ENCODE measurements at places on chromosomes 11 and 22. TPM values are rescaled to one million over a fixed set of nuclear protein-coding genes. Genes with fewer than 3 reads are reported as not detected.

GRCh38 chr11:115884800-115885534 is 380.8 kb upstream of the CADM1 start:
- no peak for DNase-seq

DNA sequence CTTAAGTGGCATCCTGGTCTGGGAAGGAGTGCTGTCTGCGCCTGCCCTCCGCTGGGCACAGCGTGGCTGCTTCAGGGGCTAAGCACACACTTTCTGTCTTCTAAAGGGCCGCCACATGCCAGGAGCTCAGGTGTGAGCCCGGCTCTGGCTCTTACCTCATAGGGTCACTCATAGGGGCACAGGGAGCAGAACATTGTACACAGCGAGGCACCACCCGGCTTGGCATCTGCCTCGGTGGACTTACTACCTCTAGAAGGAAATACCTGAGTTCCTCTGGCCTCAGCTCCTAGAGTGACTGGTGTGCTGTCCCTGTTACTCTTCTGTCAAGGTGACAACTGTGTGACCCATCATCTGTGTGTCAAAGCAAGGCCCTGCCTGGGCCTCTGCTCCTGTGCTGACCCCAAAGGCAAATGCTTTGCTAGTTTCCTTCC is 13.4 kb downstream of the NEAT1 start:
- peak; percentile 31 for DNase-seq

GRCh38 chr22:20241579-20242392 is 26.3 kb downstream of the RTN4R start:
- DNase-seq = no peak

The CDC42BPG gene
- 4.1 TPM for total RNA-seq

All from A172 (cell line).